ENCODE measurements at places on chromosomes 11 and 22. TPM values are rescaled to one million over a fixed set of nuclear protein-coding genes. Genes with fewer than 3 reads are reported as not detected.

DNA sequence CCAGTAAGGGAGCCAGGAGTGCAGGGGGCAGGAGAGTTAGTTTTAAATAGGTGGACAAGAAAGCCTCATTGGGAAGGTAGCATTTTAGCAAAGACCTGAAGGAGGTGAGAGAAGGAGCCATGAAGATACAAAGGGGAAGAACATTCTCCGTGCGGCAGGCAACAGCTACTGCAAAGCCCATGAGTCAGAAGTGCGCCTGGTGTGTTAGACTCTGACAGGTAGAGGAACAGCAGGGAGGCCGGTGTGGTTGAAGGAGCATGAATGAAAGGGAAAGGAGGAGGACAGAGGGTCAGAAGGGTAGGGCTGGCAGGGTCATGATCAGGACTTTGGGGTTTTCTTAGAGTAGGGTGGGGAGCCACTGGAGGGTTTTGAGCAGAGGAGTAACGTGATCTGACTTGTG is 34.5 kb upstream of the PAMR1 start:
- no peak for DNase-seq

GRCh38 chr22:49920859-49921258 is 2.4 kb downstream of the CRELD2 start:
- no peak for DNase-seq

DNA sequence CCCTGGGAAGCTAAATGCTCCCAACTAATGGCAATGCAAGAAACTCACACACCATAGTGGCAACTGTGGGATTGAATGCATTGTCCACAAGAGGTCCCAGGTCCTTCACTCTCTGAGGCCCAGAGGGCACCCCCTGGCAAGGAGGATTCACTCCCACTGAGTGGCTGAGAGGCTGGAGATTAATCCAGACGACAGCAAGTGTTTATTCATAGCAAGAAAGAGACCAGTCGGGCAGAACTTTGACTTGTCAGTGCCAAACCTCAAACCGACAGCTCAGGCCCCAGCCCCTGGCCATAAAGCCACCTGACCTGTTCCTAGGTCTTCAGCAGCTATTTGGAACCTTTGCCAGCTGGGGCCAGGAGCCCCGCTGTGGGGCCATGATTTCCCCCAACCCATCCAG is 54.5 kb upstream of the MPEG1 start:
- DNase-seq: no peak

- no peak for DNase-seq
These were observed 5.4 kb upstream of the TTLL1 start for GRCh38 chr22:43094551-43094950.

- peak; percentile 61 for DNase-seq
These were observed 9.7 kb upstream of the RNF141 start for GRCh38 chr11:10550503-10551289.

- DNase-seq: no peak
These were observed 390.7 kb downstream of the LARGE1 start for GRCh38 chr22:33529424-33530113.

DNA sequence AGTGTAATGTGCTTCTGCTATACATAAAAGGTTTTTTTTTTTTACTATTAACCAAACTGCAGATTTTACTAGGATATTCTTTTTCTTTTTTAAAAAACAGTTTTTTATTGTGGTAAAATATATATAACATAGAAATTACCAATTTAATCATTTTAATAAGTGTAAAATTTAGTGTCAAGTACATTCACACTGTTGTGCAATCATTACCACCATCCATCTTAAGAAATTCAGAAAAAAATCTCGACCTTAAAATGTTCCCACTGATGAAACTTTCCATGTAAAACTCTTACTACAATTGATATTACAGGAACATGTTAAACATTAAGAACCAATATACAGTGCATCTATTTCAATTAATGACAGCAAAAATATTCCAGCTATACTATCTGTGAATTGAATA is 244.8 kb upstream of the FAT3 start:
- DNase-seq: no peak

GRCh38 chr22:39611360-39611759 is 40.8 kb downstream of the CACNA1I start:
- DNase-seq: no peak

GRCh38 chr11:116215471-116216113 is 557.2 kb downstream of the BUD13 start:
- DNase-seq: no peak

GRCh38 chr22:40182231-40182835 is 4.6 kb downstream of the TNRC6B start:
- no peak for DNase-seq

DNA sequence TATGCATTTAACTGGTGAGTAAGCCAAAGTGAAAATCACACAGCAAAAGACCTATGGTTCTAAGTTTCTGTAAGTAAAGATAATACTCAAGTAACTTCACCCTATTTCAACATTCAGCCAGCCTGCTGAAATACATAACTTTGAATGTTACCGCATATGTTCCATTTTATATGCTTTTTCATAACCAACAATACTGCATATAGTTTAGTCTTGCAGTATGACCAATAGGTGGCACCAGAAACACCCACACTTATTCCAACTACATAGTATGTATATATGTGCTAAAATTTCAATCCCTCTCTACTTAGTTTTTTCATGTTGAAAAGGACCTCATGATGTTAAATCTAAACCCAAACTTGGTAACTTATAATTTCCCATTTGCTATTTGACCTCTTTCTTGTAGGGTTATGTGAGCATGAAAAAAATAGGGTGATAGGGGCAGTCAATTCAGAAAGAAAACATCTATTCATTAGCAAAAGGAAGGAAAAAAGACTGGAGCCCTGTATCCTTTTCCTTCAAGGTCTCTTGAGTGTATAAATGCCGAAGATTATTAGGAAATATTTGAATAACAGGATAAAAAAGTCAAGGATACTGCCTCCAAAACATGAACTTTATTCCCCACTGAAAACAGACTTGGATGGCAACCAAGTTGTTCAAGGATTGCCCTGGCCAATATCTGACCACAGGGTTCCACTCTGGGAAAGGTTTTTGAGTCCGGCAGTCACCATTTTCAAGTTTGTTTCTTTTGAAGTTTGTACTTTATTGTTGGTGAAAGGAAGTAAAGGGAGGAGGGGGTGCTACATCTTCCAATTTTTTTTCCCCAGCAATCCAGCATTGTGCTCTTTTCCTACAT is 23.8 kb upstream of the FZD4 start:
- peak; percentile 35 for DNase-seq

- DNase-seq: peak; percentile 54
These were observed 43.4 kb upstream of the SC5D start for GRCh38 chr11:121249039-121249663.

DNA sequence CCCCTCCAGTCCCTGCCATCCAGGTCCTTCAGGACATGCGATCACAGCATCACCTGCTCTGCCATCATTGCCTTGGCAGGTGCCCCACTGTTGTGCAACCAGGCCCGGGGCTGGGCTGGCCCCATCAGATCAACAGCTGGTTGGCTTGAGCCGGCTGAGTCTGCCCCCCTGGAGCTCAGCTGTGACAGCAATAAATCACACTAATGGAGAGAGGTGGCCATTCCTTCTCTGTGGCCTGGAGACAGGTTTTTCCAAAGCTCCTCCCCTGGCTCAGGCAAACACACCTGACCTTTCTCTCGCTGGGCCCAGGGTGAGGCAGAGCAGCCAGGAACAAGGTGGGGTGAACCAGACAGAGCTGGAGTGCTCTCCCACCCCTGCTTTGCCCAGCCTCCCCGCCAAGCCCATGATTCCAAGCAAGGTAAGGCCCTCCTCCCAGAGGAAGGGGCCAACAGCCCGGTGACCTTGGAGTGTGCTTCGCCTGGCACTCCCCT is 8.9 kb upstream of the FXYD2 start:
- no peak for DNase-seq

GRAMD1B gene
- 16.9 TPM for total RNA-seq

TRIM48 gene
- 0.24 TPM for total RNA-seq

THY1 gene
- 949 TPM for total RNA-seq

All from RPMI7951 (cell line).